Anterior cingulate cortex (tissue), 58 donors: ENCODE measurements at places on chromosomes 1 and 21.

GRCh38 chr1:245807306-245807705, 652.5 kb downstream of the KIF26B start:
- no peak for DNase-seq

DNA sequence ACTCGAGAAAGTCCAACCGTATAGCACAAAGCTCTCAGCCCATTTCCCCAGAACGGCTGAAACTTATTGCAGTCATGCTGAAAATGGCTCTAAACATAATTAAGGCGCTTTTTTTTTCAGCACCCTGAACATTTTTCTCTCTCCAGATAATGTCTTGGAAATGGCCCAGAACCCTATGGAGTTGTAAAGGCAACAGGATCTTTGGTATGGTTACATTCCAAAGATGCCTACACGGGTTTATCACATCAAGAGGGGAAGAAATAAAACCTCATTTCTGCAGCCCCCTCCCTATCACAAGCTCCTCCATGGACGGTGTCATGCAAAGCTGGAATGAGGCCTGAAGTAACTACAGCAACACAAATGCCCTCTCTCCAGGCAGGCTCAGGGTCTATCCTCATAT, 126.4 kb upstream of the GALNT2 start:
- no peak for DNase-seq

DNA sequence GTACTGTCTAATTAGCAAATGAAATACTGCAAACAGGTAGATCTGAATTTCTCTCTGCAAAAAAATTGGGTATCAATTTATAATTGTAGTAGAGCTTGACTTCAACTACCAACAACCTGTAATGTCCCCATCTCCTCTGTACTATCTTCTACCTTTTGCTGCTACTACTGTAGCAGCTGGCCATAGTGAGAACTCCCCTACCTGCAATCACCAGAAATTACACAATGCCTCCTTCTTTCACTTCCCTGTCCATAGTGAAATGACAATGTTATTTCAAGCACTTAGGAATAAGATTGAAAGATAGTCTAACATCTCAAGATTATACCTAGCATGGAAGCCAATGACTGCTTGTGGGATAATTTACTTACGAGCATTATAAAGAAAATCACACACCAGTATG, 100.4 kb downstream of the ACBD6 start:
- DNase-seq, result no peak

GRCh38 chr1:162213281-162213912, 143.9 kb downstream of the NOS1AP start:
- peak; percentile 16 for DNase-seq

DNA sequence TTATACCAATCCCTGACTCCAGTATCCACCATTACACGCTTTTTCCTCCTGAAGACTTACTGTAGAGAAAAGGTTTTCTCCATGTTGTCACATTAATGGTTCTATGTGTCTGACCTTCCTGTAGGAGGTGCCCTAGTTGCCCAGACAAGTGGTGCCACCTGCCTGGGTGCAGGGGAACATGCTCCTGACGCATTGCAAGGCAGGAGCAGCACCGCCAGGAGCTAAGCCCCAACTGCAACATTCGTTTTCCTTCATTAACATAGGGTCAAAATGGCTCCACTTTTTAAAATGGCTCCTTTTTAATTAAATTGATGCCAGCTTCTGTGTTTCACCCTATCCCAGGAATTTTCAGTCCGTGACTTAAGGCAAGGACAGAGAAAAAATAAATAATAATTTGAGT, 220.1 kb upstream of the SAMSN1 start:
- no peak for DNase-seq

GRCh38 chr1:57423135-57423655, 665 bp downstream of the DAB1 start:
- no peak for DNase-seq

DNA sequence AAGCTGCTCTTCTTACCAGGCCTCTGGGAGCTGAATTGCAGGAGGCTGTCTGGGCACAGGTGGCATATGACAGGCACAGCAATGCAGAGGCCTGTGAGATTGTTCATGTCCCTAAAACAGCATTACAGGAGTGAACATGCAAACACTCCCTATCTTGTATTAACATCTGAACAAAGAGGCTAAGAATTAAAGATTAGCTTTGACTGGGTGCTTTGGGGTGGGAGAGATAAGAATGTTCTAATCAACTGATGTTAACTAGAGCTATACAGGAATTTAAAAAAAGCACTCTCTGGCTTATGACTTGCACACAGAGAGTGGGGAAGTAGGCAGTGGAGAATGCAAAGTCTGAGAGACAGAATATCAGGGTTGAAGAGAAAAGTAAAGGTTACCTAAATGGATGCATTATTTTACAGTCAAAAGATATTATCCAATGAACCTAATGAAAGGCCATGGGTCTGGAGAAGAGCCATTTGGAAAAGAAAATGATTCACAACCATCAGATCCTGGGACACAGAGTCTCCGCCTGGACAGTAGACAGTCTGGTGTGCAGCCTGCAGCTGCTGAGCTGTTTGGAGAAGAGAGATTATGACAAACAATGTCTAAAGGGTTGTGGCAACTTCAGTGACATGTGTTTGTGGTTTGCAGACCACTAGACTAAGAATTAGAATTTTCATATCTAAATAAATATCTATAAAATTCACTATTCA, 20.2 kb downstream of the DPT start:
- DNase-seq, result no peak

DNA sequence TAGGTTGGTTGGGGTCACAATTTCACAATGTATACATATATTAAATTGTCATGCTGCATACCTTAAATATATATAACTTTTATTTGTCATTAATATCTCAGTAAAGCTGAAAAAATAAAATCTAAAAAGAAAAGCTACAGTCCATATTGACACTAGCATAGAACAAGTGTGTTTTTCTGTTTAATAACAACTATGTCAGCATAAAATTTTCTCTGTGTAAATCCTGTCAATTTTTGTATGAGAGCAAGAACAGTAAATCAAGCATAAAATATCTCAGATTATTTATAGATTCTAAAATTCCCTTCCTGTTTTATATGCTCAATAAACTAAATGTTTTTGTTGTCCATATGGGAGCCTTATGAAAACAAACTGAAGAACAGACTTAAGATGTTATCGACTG, 739.2 kb downstream of the MRPL39 start:
- no peak for DNase-seq

DNA sequence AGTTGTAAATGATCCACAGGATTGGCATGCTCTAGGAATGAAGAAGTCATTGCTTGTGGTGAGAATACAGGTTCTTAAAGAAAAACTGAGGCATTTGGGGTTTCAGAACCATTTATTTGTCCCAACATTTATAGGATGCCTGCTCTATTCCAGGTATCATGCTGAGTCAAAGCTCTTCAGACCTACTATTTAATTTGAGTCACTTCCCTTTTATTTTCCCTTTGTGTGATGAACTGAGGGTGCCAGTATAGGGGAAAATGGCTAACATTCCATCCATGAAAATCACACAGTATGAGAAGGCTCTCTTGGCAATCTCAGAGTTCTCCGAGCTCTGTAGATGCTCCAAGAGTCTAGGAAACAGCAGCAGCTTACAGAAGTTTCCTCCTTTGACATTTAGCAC, 110.4 kb downstream of the RNF220 start:
- DNase-seq, result no peak

- DNase-seq, result no peak
These were observed 56.9 kb downstream of the ADAMTS5 start for GRCh38 chr21:26909972-26910371.

DNA sequence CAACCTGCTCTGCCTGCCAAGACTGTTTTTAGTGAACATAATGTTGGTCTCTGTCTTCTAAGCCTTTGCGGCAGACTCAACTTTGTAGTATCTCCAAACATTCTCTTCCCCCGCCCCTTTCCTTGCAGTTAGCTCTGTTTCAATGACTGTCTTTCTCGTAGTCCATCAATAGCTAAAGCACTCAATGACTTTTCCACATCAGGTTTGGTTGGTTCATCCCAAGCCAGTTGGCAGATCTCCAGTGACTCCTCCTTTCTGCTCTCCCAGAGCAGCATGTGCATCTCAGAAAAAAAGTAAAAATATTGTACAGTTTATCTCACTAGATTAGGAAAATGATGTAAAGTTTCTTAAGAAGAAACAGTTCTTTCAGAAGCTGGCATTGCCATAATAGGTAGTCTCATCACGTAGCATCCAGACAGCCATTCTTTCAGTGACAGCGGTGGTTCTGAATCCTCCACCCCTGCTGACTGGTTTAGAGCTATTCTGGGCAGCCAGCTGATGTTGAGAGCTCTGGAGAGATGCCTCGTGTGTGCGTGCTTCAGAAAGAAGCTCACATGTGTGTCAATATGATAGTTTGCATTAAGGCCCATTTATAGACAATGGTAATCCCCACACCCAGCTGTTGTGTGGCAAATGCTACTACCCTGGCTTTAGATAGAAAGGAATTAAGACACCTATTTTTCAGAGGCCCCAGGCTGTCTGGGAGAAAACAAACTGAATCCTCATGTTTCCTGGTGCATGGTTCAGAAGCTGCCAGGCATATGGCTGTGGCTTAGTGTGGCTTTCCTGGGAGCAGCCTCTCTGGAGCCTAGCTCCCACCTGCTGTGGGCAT, 53.2 kb downstream of the CNN3 start:
- DNase-seq, result peak; percentile 47

DNA sequence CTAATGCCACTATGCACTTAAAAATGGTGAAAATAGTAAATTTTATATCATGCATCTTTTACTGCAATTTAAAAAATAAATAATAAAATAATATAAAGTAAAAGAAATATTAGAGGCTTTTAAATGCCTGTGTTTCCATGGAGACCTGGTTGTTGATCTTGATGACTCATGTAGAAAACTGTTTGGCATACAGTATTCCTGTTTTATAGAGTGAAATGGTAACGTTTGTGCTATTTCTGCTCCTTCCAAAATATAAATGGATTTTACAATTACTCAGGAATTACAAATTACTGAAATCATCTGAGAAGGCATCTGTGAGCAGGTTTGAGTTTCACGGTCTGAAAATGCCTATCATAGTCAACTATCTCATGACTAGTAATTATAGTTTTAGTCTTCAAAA, 98.4 kb upstream of the USP25 start:
- DNase-seq, result no peak

GRCh38 chr1:53959664-53960250, 13.6 kb downstream of the LRRC42 start:
- DNase-seq, result no peak

DNA sequence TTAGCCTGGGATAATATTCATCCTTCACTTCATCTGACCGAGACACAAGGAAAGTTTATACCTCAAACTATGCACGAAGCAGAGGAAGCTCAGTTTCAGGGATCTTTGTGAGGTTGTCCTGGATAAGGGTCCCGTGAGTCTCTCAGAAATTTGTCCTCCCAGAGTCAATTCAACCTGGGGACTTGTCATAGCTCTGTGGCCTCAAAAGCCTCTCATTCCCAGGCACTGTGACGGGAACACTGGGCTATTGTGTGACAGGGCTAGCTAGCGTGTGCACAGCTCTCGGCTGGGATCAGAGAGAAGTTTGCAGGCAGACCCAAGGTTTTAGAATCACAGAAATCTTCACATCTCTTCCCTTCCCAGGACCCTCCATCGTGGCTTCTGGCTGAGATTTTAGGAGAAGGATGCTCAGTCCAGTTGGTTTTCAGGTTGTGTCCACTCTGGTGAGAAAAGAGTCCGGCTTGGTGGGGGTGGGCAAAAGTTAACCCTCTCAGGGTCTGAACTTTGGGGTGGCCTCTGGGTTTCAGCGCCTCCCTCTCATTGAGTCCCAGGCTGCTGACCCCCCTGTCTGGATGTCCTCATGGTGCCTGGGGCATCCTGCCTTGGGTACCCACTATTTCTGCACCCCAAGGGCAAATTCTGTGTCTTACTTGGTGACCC, 20.4 kb upstream of the LBR start:
- DNase-seq, result peak; percentile 9

DNA sequence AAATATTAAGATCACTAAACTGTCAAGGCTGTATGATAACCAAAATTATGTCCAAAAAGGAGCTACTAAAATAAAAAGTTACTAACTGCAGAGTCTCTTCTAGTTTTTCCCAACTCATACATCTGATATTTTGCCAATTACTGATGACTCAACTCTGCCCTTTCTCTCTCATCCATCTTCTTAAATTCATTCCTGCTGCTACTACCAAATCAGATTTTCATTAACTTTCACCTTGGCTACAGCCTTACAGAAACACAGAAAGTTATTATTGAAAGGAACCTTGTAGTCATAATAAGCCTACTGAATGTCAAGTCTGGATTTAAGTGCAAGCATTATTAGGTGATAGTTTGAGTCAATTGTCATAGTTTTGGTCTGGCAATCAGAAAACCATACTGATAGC, 273.1 kb downstream of the DPYD start:
- no peak for DNase-seq

GRCh38 chr1:16440131-16440469, 424 bp upstream of the NECAP2 start:
- DNase-seq, result no peak

GRCh38 chr1:41495210-41495948, 10.9 kb upstream of the EDN2 start:
- DNase-seq, result no peak

- no peak for DNase-seq
These were observed 4.6 kb upstream of the VSIG8 start for GRCh38 chr1:159866905-159867663.

DNA sequence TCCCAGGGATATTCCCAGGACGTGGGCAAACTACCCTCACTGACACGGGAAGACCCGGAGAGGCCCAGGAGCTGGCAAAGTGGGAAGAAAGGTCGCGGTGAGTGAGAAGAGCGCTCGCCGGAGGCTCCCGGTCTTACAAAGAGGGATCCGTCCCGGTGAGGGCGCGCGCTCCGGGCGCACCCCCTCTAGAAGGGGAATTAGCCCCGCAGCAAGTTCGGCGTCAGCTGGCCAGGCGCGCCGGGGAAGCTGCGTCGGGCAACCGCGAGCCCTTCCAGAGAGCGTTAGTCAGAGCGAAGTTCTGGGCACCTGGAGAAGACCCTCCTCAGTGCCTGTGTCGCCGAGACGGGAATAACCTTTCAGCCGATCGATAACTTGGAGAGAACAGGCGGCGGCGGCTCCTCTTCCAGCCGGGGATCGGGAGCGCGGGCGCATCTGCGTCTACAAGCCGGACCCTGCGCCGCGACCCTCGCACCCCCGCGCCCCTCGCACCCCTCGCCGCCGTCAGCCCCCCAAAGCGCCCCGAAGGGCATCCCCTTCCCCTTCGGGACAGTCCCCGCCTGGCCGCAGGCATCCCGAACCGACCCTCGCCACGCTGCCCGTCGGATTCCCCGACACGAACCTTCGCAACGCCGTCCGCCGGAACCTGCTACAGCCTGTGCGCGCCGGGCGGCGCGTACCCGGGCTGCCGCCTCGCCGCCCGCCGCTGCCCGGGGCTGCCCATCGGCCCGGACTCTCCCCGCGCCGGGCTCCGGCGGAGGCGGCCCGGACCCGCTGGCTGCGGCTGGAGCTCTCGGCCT, 485 bp downstream of the SIPA1L2 start:
- DNase-seq, result peak; percentile 48

- DNase-seq, result no peak
These were observed 98.2 kb downstream of the HMGB4 start for GRCh38 chr1:33962061-33962460.
